ENCODE measurements at places on chromosomes 4 and X. TPM values are rescaled to one million over a fixed set of nuclear protein-coding genes. Genes with fewer than 3 reads are reported as not detected.

GRCh38 chrX:141320801-141321200 lies 78.5 kb upstream of the SPANXC start:
- no peaks in the 10 kb centered on the region for H3K4me1 ChIP-seq
- H3K36me3 ChIP-seq = no peaks in the 10 kb centered on the region
- H3K4me3 ChIP-seq = no peak overlapping the region
- DNase-seq = no peak
- no peaks in the 10 kb centered on the region for H3K27me3 ChIP-seq

DNA sequence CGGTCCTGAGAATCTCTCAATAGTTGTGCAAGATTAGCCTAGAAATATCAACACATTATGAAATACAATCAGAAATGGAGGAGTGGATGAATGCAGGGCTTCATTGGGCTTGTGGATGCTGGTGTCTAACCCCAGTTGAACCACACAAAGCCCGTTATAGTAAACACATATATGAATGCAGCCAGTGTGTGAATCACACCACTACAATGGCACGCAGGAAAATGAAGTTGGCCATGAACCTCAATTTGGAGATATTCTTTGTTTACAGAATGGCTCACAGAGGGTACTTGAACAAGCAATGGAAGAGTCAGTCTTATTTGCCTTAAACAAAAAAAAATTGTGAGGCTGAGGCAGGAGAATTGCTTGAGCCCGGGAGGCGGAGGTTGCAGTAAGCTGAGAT lies 57.8 kb downstream of the SOD3 start:
- no peaks in the 10 kb centered on the region for H3K4me1 ChIP-seq
- H3K36me3 ChIP-seq = no peaks in the 10 kb centered on the region
- H3K4me3 ChIP-seq = no peak overlapping the region
- no peaks in the 10 kb centered on the region for H3K27me3 ChIP-seq

DNA sequence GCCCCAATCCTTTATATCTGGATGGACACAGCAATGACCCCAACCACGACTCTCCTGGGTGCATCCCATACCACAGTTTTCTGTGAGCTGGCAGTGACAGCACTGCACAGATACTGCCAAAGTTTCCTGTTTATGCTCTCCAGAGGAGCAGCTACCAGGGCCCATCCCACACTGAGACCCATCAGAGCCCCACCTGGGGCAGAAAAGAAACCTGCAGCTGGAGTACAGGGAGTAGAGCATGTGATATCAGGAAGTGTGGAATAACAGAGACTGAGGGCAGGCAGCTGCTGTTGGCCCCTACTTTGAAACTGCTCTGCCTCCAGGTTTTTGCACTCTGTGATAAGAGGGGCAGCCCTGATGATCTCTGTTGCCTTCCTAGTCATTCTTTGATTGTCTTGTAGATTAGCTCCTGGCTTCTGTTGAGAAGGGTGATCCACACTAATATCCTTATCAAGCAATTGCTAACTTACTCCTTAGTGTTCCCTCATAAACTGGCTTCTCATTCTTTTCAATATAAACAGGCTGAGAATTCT lies 526.3 kb upstream of the TECRL start:
- no peaks in the 10 kb centered on the region for H3K27me3 ChIP-seq
- H3K36me3 ChIP-seq = no peaks in the 10 kb centered on the region
- no peak overlapping the region for H3K27ac ChIP-seq
- no peak for DNase-seq

DNA sequence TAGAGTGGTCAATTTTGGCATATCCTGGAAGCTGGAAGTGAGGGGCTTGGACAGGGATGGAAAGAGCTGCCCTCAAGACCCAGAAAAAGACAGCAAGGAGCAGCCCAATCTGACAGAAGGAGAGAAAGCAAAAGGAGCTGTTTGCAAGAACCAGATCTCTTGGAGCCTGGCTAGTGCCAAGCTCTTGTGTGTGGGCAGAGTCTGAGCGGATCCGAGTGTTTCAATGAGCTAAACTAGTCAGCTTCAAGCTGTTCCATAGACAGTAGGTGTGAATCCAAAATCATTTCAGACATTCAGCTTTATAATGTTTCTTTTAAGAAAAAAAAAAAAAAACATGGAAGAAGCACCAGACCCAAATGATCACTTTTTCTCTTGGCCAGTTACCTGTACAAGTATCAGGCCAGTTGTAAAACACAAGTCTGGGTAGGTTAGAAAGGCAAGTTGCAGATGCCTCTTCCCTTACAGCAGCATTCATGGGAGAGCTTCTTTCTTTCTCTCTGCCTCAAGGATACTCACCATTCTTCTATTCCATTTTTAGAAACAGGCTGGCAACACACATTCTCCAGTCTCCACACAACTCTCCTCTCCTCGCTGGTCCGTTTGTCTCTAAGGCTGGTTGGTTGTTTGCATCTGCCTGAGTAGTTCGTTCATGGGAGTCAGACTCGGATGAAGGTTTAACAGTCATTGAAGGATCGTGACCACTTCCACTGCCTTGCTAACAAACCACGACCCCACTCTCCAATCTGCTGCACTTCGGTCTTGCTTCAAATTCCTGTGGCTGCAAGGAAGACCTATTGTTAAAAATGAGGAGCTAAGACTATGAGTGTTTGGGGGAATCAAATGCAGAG lies 105.2 kb upstream of the GATB start:
- H3K27me3 ChIP-seq = no peaks in the 10 kb centered on the region
- H3K36me3 ChIP-seq = no peaks in the 10 kb centered on the region
- no peak for DNase-seq
- no peak overlapping the region for H3K4me3 ChIP-seq
- H3K4me1 ChIP-seq = no peaks in the 10 kb centered on the region
- H3K27ac ChIP-seq = no peak overlapping the region

Gene NHS
- 0.80 TPM for total RNA-seq

Gene TCEAL9
- total RNA-seq = 42.6 TPM
